ENCODE measurements at places on chromosomes 2 and 18. TPM values are rescaled to one million over a fixed set of nuclear protein-coding genes. Genes with fewer than 3 reads are reported as not detected.

SLC30A3 gene
- 0.82 TPM for total RNA-seq

TTN gene
- 1.6 TPM for total RNA-seq

UGT1A5 gene
- not detected for total RNA-seq

KIF5C gene
- 388 TPM for total RNA-seq

ACVR2A gene
- 157 TPM for total RNA-seq

GEN1 gene
- 5.3 TPM for total RNA-seq

MTLN gene
- 39.1 TPM for total RNA-seq

CIB4 gene
- not detected for total RNA-seq

CFC1 gene
- total RNA-seq = 0.41 TPM

NPPC gene
- total RNA-seq = 0.41 TPM

ZNF519 gene
- total RNA-seq = 46.1 TPM

TUBA4B gene
- total RNA-seq = not detected

ORMDL1 gene
- 45.2 TPM for total RNA-seq

ST8SIA3 gene
- 18.8 TPM for total RNA-seq

MAP2 gene
- total RNA-seq = 678 TPM

CRYBA2 gene
- not detected for total RNA-seq

PRKAG3 gene
- not detected for total RNA-seq
